ENCODE measurements at places on chromosomes 3 and 15. TPM values are rescaled to one million over a fixed set of nuclear protein-coding genes. Genes with fewer than 3 reads are reported as not detected.

The RGMA gene
- 0.12 TPM for total RNA-seq

DNA sequence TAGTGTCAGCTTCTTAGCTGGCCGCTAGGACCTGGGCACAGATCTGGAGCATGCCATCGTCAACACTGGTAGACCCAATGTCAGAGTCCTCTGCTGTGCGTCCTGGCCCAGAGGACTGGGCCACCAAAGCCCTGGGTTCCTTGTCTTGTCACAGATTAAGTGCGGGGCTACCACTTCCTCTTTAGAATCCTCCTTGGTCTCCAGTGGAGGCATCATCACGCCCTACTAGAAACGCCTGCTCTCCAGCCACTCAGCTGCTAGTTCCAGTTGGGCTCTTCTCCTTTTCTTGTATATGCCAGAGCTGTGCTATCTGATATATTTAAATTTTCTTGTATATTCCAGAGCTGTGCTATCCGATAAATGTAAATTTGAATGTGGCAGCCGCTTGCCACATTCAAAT is 11.2 kb downstream of the PPCDC start:
- H3K4me3 ChIP-seq, result no peak overlapping the region
- no peak for DNase-seq
- H3K36me3 ChIP-seq, result peaks cover 10% of the 10 kb centered on the region

DNA sequence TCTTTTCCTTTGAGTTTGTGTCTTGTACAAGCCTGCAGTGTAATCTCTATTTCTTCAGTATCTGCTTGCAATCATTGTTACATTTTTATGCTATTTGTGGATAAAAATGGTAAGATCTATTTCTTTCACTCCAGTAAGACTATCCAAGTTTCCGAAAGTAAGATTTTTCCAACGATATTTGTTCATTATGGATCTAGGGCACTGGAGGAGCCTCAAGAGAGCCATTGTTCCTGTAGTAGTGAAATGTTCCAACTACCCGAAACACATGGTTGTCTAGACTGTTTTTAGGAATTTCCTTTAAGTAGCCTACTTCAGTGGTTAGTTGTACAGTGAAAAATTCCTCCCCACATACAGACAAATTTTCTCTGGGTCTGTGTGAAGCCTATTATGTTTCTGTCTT is 597.4 kb downstream of the RSL24D1 start:
- no peak overlapping the region for H3K27ac ChIP-seq
- H3K4me3 ChIP-seq, result no peak overlapping the region
- no peaks in the 10 kb centered on the region for H3K36me3 ChIP-seq
- H3K4me1 ChIP-seq, result no peaks in the 10 kb centered on the region
- DNase-seq, result no peak
- H3K27me3 ChIP-seq, result no peaks in the 10 kb centered on the region

The SERINC4 gene
- total RNA-seq, result 0.15 TPM

GRCh38 chr3:11452885-11453847 is 181.0 kb downstream of the ATG7 start:
- no peak for DNase-seq
- no peak overlapping the region for H3K4me3 ChIP-seq
- H3K4me1 ChIP-seq, result no peaks in the 10 kb centered on the region

DNA sequence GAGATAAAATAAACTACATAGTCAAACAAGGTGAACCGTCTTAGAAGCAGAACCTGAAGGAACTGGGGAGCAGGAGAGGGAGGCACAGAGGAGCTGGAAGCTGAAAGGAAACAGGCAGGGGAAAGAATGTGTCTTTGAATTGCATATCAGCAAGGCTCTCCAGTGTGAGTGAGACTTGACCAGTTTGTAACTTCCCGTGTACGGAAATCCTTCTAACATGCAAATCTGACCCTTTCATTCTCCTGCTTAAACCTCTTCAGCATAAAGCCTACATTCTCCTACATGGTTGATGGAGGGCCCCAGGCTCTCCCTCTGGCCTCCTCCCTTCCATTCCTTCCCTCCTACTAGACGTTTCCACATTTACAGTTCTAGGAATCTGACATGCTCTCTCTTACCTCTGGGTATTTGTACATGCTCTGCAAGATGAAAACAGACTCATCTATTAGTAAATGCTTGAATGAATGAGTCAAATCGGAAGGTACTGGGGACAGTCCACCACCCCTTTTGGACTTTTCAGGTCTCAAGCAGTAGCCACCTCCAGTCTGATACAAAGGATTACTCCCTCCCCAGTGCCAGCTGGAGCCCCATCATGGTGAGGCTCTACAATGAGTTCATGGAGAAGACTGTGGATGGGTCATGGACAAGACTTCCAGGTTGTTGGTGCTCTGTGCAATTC is 6.1 kb upstream of the SLC25A38 start:
- H3K36me3 ChIP-seq, result no peaks in the 10 kb centered on the region
- no peak overlapping the region for H3K4me3 ChIP-seq
- H3K27ac ChIP-seq, result no peak overlapping the region
- H3K27me3 ChIP-seq, result no peaks in the 10 kb centered on the region
- DNase-seq, result no peak

The VWA5B2 gene
- not detected for total RNA-seq

The LRRIQ4 gene
- 0.14 TPM for total RNA-seq

GRCh38 chr3:110139821-110140220 is 802.5 kb upstream of the DPPA4 start:
- no peaks in the 10 kb centered on the region for H3K4me1 ChIP-seq
- no peak overlapping the region for H3K4me3 ChIP-seq
- no peak for DNase-seq
- no peak overlapping the region for H3K27ac ChIP-seq
- H3K36me3 ChIP-seq, result no peaks in the 10 kb centered on the region

DNA sequence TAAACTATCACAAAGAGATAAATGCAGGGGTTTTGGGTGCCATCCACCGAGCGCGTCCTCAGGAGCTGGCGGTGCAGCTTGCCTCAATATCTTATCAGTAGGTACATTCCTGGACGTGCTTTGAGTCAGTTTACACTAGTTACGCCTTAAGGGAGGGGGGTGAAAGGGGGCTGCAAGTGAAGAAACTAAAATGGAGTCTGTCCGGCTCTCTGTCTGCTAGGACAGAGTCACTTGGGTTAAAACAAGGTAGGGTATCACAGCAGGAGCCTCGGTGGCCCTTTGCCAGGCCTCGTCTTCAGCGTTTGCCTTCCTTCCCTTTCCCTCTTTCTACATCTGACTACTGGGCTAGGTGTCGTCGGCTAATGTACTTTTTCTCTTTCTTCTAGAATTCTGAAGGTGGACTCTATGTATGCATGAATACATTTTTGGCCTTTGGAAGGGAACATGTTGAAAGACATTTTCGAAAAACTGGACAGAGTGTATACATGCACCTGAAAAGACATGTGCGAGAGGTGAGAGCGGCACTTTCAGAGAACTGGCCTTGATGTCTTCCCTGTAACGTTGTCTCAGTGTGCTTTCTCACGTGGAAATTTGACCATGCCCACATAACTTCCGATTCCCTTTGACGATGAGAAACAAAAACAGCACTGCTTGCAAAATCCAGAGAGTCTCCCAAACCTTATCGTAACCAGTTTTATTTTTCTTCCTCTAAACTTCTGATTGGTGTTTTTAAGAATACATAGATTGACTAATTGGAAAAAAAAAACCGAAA is 28.8 kb downstream of the USP13 start:
- DNase-seq, result no peak
- H3K27me3 ChIP-seq, result no peaks in the 10 kb centered on the region

DNA sequence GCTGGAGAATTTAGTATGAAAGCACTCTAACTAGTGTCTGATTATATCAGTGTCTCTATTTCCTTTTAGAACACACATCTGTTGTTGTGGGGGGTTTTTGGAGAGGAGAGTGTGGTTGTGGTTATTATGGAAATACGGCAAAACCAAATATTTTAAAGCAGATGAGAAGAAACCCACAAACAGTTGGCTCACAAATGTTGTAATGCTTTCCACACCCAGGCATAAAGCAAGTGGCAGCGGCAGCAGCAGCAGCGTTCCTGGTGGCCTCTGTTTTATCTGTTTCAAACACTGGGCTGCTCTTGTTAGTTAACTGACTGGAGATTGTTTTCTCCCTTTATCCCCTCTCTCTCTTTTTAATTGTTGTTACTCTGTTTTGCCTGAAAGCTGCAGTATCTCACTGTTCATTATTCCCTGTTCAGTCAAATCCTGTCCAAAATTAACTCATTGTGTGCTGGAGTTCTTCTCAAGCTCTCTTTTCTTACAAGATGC is 1045.5 kb upstream of the NR2F2 start:
- H3K27me3 ChIP-seq, result peaks cover 4% of the 10 kb centered on the region
- no peak overlapping the region for H3K27ac ChIP-seq
- peaks cover 10% of the 10 kb centered on the region for H3K4me1 ChIP-seq
- DNase-seq, result no peak
- H3K36me3 ChIP-seq, result no peaks in the 10 kb centered on the region

DNA sequence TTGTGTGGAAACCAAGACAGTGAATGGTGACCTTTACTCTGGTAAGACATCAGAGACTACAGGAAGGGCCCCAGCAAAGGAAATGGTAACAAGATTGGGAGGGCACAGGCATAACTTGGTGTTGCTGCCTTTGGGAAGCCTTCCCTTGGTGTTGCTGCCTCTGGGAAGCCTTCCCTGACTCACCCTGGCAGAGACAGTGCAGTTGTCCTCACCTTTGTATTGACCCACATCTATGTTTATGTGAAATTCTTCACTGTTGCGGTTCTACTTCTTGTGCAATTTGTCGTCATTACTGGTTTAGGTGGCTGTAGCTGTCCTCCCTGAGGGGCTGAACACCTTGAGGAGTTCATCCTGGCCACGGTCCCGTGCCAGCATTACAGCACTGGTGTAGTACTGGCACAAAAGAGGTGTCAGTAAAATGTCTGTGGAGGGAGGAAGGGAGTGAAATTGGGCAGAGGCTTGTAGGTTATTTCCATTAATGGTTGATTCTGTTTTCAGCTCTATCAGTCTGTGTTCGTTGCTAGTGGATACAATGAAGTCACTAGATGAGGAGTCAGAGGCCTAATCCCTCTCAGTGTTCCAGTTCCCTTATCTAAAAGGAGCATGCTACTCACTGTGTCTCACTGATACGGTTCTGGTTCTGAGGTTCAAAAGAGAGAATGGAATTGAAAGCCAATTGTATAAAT is 21.6 kb downstream of the IFT122 start:
- H3K27me3 ChIP-seq, result no peaks in the 10 kb centered on the region
- peaks cover 2% of the 10 kb centered on the region for H3K36me3 ChIP-seq
- DNase-seq, result no peak
- no peaks in the 10 kb centered on the region for H3K4me1 ChIP-seq

DNA sequence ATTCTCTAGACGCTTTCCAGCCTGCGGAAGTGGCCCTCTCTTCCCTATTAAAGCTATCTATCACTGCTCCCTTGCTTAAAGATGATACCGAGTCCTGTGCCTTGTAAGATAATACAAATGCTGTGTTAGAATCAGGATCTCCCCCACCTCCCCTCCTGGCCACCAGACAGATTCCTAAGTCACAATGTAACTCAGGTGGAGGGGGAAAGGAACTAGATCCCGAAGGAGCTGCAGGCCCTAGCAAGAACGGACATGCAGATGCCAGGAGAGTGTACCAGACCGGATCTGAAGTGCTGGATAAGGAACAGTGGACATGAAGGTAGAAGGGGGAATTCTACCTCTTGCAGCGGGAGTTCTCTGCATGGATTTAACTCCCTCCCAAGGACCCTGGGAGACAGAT is 230.7 kb upstream of the LYSMD4 start:
- H3K36me3 ChIP-seq, result no peaks in the 10 kb centered on the region
- DNase-seq, result no peak
- H3K27ac ChIP-seq, result no peak overlapping the region
- H3K4me3 ChIP-seq, result no peak overlapping the region
- no peaks in the 10 kb centered on the region for H3K4me1 ChIP-seq

The CX3CR1 gene
- total RNA-seq, result 0.07 TPM

- DNase-seq, result no peak
- no peaks in the 10 kb centered on the region for H3K4me1 ChIP-seq
- H3K36me3 ChIP-seq, result peaks cover 16% of the 10 kb centered on the region
- no peak overlapping the region for H3K27ac ChIP-seq
- no peaks in the 10 kb centered on the region for H3K27me3 ChIP-seq
- H3K4me3 ChIP-seq, result no peak overlapping the region
These were observed 32.3 kb downstream of the SRP14 start for GRCh38 chr15:40006646-40007045.

The GATM gene
- 1.3 TPM for total RNA-seq

The OR5K2 gene
- total RNA-seq, result not detected

- H3K36me3 ChIP-seq, result peaks cover 8% of the 10 kb centered on the region
- no peaks in the 10 kb centered on the region for H3K27me3 ChIP-seq
- H3K27ac ChIP-seq, result no peak overlapping the region
- H3K4me1 ChIP-seq, result peaks cover 5% of the 10 kb centered on the region
- no peak overlapping the region for H3K4me3 ChIP-seq
These were observed 99.7 kb downstream of the VGLL4 start for GRCh38 chr3:11543948-11544387.

The CPN2 gene
- total RNA-seq, result not detected

The CA12 gene
- 0.10 TPM for total RNA-seq

The IGSF10 gene
- total RNA-seq, result not detected

DNA sequence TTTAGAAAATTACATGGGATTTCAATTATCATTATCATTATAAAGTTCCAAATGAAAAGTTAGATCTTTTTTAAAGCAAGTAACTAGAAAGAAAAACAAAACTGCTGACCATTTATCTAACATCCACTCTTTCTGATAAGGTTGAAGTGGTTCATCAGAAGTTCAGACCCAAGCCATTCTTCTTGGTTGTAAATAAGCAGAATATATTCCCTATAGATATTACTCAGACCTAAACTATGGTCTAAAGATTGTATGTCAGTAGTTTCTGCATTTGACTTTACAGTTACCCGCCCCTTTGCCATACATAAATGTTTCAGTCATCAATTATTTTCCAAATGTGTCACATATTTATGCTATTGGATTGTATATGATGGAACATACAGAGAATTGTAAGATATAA is 136.7 kb downstream of the PLOD2 start:
- H3K4me1 ChIP-seq, result no peaks in the 10 kb centered on the region
- no peak for DNase-seq
- no peak overlapping the region for H3K27ac ChIP-seq
- H3K4me3 ChIP-seq, result no peak overlapping the region
- H3K36me3 ChIP-seq, result no peaks in the 10 kb centered on the region

The CKMT1A gene
- total RNA-seq, result 0.33 TPM

DNA sequence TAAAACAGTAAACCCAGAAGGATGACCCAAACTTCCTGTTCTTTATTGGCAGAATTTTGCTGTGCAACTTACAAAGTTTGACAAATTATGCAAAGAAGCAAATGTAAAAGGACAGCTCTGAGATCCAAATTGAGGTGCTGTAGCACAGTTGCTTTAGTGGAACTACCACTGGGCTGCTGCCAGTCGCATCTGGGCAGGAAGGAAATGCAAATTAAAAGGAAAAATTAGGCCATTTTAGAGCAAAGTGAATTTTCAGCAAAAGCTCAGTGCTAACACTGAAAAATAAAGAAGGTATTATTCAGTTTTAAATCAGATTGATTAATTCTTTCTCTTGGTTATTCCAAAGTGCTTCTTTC is 104.5 kb downstream of the ZMAT3 start:
- H3K4me1 ChIP-seq, result peaks cover 12% of the 10 kb centered on the region
- H3K27me3 ChIP-seq, result no peaks in the 10 kb centered on the region
- no peak overlapping the region for H3K27ac ChIP-seq

DNA sequence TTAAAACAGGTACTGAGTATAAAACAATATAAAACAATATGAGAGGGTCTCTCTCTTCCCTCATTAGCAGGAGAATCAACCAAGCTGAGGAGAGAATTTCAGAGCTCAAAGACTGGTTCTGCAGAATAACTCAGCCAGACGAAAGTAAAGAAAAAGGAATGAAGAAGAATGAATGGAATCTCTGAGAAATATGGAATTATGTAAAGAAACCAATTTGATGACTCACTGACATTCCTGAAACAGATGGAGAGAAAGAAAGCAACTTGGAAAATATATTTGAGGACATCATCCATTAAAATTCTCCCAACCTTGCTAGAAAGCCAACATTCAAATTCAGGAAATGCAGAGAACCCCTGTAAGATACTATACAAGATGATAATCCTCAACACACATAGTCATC is 630.9 kb downstream of the PYDC2 start:
- no peak overlapping the region for H3K27ac ChIP-seq
- no peaks in the 10 kb centered on the region for H3K4me1 ChIP-seq
- no peaks in the 10 kb centered on the region for H3K27me3 ChIP-seq
- no peak for DNase-seq
- H3K4me3 ChIP-seq, result no peak overlapping the region

Measured in activated CD4-positive, alpha-beta memory T cell treated with anti-CD3 and anti-CD28 coated beads for 36 hours (primary cell).